ENCODE measurements at places on chromosomes 1 and 21.

DNA sequence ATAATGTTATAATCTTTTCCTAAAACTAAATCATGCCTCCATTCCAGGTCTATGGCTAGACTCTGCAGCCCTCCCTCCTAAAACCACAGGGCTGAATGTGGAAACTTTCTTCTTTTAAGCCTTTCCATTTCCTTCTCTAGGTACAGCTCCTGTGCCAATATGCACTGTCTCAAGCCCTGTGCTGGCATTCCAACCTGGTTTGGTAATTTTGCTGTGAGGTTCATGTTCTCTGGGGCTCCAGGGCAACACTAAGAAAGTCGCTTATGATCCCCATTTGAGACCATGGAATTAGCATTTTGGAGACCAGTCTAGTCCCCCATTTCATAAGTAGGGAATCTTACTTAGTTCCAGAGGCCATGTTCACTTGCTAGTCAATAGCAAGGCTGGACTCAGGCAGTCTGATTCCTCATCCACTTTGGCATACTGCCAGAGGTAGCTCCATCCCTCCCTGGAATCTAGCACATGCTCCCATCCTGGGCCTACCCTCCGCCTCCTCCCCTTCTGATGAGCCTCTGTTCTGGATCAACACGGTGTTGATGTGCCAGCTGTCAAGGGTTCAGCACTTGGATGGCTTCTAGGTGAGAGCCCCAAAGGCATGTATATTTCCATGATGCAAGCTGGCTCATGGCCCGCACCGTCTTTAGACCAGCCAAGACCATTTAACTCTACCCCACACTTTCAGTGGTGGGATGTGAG is 36.5 kb downstream of the ZMYND12 start:
- DNase-seq, result no peak

DNA sequence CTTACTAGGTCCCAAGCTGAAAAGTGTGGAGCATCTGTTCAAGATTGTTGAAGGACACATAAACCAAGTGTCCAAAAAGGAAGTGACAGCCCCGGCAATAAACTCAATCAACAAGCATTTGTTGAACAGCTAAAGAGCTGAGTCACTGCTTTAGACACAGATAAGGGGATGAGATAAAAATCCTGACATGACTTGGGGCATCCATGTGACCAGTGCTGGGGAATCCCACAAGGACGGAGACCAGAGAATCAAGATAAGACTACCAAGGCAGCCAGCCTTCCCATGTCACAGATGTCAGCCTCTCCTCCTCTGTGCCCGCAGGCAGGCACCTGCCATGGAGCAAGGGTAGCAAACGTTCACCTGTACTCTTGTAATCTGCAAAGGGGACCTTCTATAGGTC is 118.6 kb upstream of the KAZN start:
- DNase-seq, result no peak

DNA sequence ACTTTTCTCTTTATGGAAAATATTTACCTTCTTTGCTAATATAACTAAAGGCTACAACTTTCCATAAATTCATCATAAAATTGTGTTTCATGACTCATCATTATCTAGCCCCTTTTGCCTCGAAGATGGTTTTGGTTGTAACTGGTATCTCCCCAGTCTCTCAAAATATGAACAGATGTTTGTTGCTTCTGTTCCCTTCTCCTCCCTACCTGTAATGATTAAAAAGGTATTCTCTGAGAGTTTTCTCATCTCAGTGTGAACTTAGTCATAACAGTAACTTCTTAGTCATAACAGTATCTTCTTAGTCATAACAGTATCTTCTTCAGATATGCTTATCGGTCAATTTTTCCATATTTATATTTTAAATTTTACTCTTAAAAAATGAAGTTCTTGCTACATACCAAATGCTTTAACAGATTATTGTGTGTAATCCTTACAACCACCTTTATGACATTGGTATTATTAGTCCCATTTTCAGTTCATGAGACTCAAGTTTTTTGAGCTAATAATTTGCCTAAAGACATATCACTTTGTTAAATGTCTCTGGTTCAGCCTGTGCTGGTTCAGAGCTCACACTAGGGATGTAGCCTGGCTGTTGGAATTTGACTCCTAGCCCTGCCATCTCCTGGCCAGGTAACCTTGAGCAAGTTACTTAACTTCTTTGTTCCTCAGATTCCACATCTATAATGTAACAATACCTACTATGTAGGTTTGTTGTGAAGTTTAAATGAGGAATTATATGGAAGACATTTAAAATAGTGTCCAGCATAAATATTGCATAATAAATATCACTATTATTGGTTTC is 32.6 kb downstream of the ATP1B1 start:
- DNase-seq, result no peak

- no peak for DNase-seq
Observed at GRCh38 chr1:27526569-27527222, 36.7 kb upstream of the WASF2 start.

DNA sequence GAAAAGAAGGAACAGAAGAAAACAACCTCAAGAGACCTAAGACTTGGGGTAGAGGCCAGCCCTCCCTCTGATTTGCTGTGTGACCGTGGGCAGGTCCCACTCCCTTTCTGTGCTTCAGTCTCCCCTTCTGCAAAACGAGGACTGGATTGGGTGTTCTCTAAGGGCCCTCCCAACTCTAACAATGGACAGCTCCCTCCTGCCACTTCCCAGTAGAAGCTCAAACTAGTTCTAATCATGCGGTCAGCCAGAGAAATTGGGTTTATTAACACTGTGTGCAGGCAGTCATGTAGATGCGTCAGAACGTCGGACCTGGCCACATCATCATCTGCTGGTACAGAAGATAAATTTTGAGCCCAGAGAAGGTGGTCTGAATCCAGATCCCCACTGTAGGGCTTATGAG is 1.6 kb upstream of the PADI4 start:
- no peak for DNase-seq

DNA sequence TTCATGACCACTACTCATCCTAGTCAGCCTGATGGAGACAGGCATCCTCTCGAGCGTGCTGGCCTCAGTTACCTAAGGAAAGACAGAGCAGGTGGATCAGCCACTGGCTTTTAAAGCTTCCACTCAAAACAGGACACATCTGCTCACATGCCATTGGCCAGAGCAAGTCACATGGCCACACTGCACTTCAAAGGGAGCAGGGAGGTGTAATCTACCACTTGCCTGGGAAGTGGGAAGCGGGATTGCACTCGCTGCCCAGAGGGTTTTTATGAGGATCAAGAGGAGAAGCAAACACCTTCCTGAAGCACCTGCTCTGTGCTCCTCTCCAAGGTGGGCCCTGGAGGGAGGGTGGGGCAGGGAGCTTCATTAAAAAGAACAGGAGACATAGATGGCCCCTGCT is 108.0 kb downstream of the TAS1R2 start:
- DNase-seq, result no peak

- DNase-seq, result no peak
Observed at GRCh38 chr1:17573518-17574041, 34.1 kb downstream of the ARHGEF10L start.

GRCh38 chr1:232507571-232507970 is 122.4 kb downstream of the SIPA1L2 start:
- no peak for DNase-seq

DNA sequence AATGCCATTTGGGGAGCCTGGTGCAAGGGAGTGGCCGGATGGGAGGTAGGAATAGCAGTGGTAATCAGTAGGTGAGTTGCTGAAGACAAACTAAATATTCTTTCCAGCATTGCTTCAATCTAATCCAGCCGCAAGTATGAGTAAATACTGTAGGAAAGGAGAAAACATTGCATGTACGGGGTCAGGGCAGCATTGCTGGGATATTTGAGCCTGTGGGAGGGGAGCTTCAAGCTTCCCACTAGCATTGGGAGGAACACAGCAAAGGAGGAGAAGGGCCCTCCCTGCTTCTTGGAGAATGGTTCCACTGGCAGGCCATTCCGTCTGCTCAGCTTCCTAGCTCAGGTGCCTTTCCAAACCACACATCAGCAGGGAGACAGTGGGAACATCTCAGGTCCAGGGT is 15.2 kb downstream of the CAPN2 start:
- DNase-seq, result no peak

DNA sequence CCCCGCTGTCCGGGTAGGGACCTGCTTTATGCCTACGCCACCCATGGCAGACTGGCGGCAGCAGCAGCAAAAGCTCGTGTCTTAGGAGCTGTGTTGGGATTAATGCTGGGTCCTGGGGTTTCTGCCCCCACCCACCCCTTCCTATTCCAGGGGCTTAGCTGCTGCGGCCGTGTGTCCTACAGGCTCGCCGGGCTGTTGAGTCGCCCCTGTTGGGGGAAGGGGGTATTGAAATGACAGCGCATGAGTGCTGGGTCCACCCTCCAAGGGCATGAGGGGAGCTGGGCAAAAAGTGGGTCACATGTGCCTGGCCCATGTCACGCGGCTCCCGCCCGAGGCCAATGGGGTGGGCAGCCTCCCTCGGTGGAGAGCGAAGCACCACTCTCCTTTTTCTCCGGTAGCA is 118.3 kb upstream of the COL6A1 start:
- no peak for DNase-seq

- no peak for DNase-seq
Observed at GRCh38 chr1:177772386-177772960, 197.4 kb downstream of the SEC16B start.

- no peak for DNase-seq
Observed at GRCh38 chr1:229288516-229288915, 17.6 kb downstream of the RAB4A start.

DNA sequence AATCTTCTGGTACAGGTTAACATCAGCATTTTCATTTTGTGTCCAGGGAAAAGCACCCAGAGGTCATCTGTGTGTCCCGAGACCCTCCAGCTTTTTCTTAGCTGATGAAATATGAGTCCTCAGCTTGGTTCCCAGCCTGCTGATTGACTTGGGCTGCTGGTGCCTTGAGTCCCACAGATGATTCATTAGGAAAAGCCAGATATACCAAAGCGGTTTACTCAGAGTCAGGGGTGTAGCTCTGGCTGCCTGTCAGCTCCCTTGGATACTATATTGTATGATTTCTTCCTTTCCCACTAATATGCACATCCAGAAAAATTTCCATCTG is 43.7 kb upstream of the MAB21L3 start:
- no peak for DNase-seq

DNA sequence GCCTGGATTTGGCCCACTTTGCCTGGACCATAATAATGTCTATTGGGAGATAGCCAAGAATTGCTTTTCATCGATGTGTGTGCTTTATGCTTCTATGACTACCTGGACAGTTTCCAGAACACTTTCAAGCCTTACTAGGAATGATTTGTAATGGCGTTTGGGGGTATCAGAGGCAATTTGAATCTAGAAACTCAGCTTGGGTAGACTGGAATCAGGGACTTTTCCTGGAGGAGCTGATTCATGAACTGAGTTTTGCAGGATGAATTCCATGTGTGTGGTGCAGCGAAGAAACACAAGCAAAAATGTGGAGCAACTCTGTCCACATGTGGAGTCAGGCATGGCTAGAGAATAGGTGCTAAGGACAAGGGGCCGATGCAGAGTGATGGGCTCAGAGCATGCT is 11.9 kb upstream of the TMEM61 start:
- DNase-seq, result no peak

DNA sequence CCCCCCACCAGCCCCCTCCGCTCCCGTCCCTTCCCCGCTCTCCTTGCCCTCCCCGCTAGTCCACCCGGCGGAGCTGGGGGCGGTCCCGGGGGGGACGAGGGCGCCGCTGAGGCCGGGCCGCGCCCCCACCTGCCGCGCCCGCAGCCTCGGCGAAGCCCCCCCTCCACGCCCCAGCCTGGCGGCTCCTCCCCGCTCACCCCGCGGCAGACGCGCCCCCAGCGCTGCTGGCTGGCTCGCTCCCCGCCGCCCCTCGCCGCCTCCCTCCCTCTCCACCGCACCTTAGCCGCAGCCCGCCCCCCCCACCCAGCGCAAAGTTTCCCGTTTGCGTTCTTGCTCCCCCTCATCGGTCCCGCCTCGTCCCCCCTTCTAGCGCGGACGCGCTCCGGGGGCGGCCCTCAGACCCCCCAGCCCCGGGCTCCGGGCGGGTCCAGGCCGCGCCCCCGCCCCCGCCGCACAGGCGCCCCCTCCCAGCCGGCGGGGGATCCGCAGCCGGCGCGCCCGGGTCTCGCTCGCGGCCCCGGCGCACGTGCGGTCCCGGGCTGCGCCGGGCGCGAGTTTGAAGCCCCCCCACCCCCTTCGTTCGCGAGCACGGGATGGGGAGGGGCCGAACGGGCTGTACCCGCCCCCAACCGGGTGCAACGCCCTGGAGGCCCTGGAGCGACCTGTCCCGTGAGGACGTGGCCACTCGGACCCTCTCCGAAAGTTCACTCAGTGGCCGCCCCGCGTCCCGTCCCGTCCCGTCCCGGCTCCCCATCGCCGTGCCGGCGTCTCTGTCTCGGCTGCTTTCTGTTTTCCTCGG is 623 bp downstream of the PTPRF start:
- DNase-seq, result no peak

- DNase-seq, result peak; percentile 61
Observed at GRCh38 chr1:111222308-111223125, 5.0 kb upstream of the CHI3L2 start.

DNA sequence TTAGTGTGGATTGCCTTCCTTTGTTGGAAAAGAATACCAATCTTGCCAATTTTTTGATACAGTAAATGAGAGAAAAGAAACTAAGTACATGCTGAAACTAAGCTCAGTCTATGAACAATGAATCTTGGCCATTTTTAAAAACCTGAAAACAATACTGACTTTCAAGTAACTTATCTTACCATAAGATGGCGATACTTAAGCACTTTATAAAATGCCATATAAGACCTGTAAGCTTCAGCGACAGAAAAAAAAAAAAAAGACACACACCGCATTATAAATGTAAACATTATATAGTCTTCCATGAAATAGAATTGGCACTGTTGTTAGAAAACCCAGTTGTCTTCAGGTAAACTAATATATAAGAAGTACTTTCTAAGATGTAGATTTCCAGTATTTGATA is 3.0 kb downstream of the OLFM3 start:
- no peak for DNase-seq

DNA sequence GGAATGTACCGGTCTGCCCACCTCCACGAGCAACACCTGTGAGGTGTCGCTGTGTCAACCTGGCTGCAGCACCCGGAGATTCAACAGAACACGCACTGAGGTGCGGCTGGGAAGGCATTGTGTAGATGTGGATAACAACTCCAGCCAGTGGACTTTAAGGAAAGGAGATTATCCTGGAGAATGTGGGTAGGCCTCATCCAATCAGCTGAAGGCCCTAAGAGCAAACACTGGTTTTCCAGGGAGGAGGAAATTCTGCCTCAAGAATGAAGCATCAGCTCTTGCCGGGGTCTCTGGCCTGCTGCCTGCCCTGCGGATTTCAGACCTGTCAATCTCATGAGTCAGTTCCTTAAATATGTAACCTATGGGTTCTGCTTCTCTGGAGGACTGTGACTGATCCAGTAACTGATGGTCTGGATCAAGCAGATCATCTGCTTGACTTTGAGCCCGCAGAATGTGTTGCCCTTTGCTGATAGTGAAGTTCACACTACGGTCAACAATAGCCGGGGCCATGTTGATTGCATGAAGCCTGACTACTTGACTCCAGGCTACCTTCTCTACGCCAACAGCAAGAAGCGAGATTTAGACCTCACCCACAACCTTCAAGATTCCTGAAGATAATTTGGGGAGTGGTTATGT is 15.9 kb upstream of the PRDM15 start:
- no peak for DNase-seq
